NCI-H446 treated with DMSO at 0.1 percent for 48 hours (cell line): ENCODE measurements at places on chromosomes 1 and 21.
A peak's percentile ranks its signal among the peaks of the same experiment; 100 is the strongest.

DNA sequence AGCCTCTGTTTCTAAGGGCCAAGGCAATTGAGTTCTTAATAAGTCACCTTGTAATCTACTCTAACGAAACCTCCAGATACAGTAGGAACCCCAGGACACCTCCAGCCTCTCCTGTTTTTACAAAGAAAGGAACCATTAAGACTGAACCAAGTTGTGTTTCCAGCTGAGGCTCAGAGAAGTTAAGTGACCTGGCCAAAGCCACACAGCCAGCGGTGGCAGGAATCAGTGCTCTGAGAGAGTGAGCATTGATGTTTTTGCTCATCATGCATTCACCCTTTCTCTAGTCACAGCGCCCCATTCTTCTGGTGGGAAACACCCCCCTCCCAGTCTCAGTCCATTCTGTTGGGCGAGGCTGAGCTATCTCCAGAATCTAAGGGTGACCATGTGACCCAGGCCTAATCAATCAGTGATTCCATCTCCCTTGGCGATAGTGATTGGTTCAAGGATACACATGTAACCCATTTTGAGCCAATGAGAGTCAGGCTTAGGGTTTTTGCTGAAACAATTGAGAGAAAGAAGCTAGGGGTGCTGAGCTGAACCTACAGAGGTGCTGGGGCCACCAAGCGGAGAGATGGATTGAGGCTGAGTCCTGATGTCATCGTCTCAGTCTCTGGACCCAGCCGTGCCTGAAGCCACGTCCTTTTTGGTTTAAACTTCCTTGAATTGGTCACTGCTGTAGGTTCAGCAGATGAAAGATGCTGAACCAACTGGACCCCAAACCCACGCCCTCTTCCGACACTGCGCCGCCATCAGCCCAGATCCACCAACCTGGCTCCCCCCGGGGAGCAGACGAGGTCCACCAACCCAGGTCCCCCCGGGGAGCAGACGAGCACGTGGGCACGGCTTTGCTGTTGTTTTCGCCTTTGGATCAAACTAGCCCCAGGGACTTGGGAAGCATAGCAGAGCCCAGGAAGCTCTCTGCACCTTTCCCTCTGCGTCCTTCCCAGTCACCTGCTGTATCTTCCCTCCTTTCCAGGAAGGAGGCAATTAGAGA, 28.0 kb upstream of the RERE start:
- DNase-seq: no peak

- no peak for DNase-seq
Observed at GRCh38 chr1:39398278-39399021, 93.0 kb upstream of the BMP8A start.

DNA sequence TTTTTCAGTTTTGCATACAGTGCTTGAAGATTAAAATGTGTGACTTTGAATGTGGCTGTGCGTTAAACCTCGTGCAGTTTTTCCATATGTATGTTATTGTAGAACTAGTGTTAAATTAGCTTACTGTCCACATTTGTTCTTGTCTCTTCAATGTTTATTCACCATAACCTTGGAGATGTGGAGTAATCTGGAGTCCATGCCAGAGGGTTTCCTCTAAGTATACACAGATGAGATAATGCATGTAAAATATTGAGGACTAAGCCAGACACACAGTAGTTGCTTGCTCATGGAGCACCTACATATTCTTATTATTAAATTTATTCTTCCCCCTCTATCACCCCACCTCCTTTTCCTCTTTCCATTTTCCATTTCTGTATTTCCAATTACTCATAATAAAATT, 7.7 kb upstream of the GIPC2 start:
- DNase-seq: no peak

- no peak for DNase-seq
Observed at GRCh38 chr1:117210831-117211261, at the start of gene VTCN1. Gene VTCN1 (minus strand): TSS chr1:117210927. CDS start chr1:117210855, 72 bp downstream.

GRCh38 chr1:175840787-175841186, 97.4 kb upstream of the TNR start:
- no peak for DNase-seq

DNA sequence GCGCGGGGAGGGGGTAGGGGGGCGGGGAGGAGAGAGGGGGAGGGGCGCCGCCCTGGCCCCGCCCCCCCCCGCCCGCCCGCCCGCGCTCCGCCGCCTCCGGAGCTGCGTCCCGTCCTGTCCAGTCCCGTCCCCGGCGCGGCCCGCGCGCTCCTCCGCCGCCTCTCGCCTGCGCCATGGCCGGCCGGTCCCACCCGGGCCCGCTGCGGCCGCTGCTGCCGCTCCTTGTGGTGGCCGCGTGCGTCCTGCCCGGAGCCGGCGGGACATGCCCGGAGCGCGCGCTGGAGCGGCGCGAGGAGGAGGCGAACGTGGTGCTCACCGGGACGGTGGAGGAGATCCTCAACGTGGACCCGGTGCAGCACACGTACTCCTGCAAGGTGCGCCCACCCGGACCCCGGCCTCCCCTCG, at the start of gene AGRN:
TSS of gene AGRN (plus strand) at position 121 of the 405 bp plus-strand sequence. CDS start at position 174, 53 bp downstream.
- no peak for DNase-seq

DNA sequence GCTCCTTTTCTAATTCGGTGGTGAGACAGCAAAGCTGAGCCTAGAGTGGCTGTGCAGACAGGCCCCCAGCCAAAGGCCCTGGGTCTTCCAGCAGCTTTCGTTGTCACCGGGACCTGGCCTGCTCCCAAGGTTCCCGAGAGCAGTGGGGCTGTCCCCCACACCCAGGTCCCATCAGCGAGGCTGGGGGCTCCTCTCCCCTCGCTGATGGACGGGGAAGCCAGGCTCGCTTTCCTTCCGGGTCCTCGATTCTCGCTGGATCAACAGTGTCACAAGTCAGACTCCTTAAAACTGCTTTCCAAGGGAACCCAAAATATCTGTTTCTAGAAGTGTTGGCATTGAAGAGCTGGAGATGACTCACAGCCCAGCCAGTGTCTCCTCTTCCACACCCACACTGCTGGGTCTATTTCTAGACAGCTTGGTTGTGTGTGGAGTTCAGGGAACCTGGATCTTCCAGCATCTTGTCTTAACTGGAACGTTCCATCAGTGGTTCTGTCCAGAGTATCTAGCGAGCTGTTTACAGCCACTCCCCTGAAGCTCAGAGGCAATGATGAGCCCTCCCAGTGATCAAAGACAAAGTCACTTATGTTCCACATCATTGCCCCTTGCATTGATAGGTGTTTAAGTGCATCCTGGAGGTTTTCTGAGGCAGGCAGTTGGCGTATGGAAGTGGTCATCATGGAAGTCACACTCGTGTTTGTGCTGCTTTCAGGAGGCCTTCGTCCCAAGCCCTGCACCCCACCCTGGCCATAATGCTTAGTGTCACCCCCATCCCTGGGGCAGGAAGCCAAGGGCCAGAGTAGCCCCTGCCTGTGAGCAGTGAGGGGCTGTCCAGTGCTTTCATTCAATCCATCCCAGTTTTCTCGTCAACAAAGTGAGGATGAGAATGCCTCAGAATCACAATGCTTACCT, 35.2 kb downstream of the RRP1 start:
- DNase-seq: no peak

DNA sequence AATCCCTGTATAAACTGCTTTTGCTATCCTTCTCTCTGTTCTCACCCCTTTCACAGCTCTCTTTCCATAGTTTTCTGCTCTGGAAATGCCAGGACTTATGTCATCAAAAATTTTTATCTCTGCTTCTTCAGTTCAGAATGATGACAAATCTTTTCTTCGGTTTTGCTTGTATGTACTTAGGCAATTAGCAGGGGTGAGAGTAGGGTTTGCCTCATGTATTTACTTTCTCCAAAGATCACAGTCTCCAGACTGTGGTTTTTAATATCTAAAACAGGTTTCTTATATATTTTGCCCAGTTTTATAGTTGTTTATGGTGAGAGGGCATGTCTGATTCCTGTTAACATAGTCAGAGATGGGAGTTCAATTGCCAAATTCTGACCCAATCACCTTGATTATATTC, 235.4 kb upstream of the LYPLAL1 start:
- no peak for DNase-seq

DNA sequence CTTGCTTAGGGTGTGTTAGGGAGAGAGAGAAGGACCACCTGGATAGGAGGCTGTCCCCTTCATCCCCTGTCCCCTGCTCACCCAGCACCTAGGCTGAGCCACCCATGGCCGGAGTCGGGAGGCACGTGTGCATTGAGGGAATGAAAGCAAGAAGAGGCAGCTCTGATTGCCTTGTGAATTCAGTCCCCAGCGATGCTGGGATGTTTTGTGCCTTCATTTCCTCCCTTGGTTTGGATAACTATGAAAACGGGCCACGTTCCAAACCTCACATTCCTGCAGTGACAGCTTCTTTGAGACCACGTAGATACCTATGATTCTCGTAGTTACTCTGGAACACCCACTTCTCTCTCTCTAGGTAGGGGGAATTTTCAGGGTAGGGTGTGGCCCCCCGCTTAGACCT, 67.1 kb downstream of the MAN1C1 start:
- no peak for DNase-seq

GRCh38 chr1:21932127-21932526, 5.0 kb downstream of the HSPG2 start:
- no peak for DNase-seq

DNA sequence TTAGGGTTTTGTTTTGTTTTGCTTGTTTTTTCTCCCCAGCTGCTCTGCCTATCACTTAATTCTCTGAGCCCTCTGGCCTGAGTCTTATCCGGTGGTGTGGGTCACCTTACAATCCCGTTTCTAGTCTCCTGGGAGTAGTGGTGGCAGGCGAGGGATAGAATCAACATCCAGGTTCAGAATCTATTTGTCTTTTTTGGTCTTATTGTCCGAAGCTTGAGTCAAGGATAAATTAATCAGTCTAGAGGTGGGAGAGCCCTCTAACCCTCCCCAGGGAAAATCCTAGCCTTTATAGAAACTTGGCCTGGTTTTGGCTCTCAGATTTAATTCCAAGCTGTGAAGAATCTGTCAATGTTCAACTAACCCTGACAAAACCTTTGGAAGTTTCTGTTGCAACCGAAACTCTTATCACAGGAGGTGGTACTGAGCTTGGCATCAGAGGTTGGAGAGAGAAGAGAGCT, 246.3 kb downstream of the FGGY start:
- DNase-seq: no peak

GRCh38 chr1:26283871-26284596, 4.1 kb downstream of the SH3BGRL3 start:
- no peak for DNase-seq

DNA sequence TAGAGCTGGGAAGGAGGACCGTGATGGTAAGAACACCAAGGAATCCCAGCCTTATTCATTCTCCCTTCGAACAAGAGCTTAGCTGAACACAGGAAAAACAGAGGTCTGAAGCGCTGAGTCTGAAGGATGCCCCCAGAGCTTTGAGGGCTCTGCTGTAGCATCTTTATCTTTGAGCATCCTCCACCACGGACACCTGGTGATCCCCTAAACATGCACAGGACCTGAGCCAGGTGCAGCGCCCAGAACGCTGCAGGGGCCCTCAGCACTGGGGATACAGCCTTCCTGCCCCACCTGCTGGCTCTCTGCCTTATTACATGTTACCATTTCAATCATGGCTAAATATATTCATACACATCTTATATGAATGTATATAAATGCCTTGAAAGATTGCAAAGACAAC, 7.7 kb upstream of the GPATCH4 start:
- peak; percentile 16 for DNase-seq

DNA sequence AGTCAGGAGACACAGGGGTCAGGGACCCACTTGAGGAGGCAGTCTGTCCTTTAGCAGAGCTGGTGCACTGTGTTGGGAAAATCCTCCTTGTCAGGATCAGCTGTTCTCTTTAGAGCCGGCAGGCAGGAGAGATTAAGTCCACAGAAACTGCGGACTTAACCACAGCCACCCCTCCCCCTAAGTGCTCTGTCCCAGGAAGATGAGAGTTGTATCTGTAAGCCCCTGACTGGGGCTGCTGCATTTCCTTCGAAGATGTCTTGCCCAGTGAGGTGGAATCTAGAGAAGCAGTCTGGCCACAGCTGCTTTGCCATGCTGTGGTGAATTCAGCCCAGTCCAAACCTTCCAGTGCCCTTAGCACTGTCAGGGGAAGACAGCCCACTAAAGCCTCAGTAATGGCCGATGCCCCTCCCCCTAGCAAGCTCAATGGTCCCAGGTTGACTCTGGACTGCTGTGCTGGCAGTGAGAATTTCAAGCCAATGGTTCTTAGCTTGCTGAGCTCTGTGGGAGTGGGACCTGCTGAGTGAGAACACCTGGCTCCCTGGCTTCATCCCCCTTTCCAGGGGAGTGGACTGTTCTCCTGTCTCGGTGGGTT, 172.8 kb downstream of the ST6GALNAC3 start:
- DNase-seq: no peak

GRCh38 chr1:20211511-20211931, 25.2 kb upstream of the PLA2G2C start:
- DNase-seq: no peak

- DNase-seq: no peak
Observed at GRCh38 chr1:219788700-219789099, 139.7 kb downstream of the SLC30A10 start.

DNA sequence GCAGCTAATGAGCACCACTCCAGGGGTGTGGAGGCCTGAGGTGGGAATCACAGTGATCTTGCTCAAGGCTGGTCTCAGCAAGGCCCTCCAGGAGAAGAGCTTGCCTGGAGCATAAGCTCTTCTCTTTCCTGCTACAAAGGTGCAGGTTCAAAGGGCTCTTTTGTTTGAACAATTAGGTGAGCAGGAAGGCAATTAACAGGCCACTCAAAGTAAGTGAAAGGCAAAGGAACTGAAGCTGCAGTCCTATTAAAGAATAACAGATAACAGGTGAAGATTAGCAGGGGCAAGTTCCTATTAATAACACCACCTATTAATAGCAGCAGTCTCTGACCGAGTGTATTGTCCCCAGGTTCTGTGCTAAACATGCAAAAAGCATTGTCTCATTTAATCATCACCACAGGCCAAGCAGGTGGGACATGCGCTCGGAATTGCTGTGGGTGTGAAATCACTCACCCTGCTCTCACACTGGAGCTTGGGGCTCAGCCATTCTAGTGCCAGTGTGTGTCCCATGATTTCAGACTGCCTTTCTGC, 113.8 kb downstream of the RHOU start:
- no peak for DNase-seq

DNA sequence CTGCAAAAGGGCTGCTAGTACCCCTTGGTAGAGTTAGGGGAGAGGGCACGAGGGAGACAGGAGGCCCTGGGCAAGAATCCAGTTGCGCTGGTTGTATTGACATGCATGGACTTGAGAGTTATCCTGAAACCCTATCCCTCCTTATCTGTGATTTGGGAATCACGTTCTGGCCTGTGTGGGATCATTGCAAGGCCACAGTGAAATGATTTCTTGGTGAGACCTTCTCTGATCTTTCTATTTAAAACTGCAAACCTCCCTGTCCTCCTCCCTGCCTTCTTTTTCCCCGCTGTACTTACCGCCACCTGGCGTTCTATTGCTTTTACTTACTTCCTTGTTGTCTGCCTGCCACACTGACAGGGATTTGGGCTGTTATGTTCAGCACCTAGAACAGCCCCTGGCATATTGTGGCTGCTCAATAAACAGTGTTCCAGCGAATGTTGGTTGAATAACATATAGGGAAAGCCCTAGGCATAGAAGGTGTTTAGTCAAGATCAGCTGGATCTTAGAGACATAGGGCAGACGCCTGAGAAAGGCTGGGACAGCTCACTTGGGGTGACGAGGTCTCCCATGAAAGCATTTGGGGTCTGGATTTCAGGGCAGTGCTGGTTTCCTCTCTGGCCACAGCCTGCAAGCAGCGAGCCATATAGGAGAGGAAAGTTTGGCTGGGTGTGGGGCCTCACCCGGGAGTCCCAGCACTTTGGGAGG, 25.6 kb downstream of the ALPL start:
- DNase-seq: no peak

DNA sequence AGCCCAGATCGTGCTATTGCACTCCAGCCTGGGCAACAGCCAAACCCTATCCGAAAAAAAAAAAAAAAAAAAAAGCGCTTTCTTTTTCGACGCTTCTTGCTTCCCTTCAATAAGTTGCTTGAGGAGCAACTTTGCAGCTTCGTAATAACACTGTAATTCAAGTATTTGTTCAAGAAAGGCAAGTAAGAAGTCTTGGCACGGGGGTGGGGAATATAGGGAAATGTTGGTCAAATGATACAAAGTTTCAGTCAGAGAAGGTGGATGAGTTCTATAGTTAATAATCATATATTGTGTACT, 871 bp upstream of the PSMA5 start:
- no peak for DNase-seq
